Activated CD8-positive, alpha-beta T cell treated with anti-CD3 and anti-CD28 coated beads for 36 hours (primary cell): ENCODE measurements at places on chromosomes 4 and X. TPM values are rescaled to one million over a fixed set of nuclear protein-coding genes. Genes with fewer than 3 reads are reported as not detected.

DNA sequence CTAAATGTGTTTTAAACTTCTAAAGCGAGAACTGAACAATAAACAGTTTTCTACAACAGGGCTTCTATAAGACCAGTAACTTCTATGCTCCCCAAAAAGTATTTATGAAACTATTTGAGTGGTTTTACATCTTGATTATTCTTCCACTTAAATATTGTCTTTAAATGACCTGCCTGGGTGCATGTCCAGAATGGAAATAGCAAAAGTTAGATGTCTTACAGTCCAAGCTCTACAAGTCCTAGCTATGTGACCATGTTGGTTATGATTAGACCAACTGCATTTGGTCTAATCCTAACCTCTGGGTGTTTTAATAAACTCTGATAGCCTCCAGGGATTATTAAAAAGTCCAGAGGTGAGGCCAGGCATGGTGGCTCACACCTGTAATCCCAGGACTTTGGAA lies 79.0 kb upstream of the ATXN3L start:
- no peaks in the 10 kb centered on the region for H3K36me3 ChIP-seq
- no peak overlapping the region for H3K27ac ChIP-seq
- peaks cover 11% of the 10 kb centered on the region for H3K4me1 ChIP-seq

DNA sequence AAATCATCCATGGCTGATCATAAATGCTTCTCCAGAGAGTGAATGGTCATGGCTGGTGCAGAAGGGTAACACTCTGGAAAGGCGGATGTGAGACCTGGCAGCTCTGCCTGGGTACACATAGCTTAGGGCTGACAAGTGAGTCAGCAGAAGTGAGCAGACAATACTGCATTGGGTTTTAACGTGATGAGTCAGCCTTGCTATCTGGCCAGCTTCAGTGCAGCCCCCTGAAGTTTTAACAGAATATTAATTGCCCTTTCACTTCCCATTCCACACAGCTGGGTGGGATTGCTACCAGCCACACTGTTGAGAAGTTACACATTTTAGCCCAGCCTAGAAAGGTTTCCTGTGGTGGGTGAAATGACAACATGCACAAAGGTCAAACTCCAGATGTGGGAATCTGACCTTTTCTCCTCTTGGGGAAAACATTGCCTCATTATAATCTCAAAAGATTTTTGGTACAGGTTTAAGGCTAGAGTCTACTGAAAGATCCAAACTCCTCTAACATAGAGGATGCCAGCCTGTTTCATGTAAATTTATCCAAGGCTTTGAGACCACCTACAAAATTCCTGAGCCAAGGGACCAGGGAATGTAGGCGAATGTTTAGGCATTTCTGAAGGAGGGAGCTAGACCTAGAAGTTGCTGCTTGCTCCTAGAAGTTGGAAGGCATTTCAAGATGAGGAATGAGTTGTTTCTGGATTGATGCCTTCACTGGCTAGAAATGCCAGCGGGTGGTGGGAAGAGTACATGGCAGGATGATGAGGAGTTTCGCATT lies 230.3 kb upstream of the PGRMC2 start:
- H3K27ac ChIP-seq, result peak overlapping the region; percentile 27
- no peaks in the 10 kb centered on the region for H3K36me3 ChIP-seq
- no peak overlapping the region for H3K4me3 ChIP-seq
- peaks cover 4% of the 10 kb centered on the region for H3K27me3 ChIP-seq

DNA sequence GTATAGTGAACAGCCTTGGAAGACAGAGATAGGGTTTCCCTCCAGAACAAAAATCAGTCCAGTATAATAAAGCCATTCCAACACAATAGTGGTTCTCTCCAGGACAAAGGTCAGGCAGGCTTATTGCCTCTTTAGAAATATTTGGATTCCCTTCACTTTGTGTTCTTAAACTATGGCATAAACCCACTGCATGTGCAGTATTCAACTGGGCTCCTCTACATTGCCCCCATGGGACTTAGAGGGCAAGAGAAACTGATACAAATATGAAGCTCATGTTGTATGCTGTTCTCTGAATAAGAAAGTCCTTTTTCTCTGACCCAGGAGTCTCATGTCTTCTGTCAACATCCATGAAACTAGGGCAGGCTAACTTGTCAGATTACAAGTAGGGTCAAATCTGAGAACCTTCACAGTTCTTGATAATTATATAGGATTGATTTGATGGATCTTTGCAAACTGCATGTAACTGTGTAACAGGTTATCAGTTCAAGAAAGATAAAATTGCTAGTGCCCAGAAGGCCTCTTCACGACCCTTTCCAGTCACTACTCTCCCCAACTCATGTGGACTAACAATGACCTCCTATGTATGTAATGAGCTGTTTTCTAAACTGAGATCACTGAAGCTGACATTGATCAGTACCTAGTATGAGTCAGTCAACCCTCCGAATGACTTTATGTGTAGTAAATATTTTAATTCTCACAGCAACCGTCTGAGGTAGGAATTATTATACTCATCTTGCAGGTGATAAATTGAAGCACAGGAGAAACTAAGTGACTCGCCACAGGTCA lies 31.9 kb upstream of the FAM9C start:
- no peak overlapping the region for H3K4me3 ChIP-seq
- DNase-seq, result peak; percentile 29
- peaks cover 2% of the 10 kb centered on the region for H3K36me3 ChIP-seq
- H3K4me1 ChIP-seq, result peaks cover 61% of the 10 kb centered on the region
- H3K27me3 ChIP-seq, result no peaks in the 10 kb centered on the region

DNA sequence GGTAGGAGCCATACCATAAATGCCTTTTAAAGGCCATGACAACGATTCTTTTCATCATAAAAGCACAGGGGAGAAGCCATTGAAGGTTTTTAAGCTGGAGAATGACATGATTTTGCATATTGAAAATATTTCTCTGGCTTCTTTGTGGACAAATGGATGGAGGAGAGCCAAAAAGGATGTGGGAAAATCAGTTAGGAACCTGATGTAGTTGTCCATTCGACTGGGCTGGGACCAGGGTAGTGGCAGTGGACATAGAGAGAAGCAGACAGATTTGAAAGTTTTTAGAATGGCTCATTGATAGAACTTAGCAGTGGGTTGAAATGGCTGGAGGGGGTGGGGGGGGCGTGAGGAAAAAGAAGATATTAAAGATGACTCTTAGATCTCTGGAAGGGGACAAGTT lies 19.7 kb upstream of the MSN start:
- H3K27ac ChIP-seq, result no peak overlapping the region
- no peak for DNase-seq
- H3K4me1 ChIP-seq, result peaks cover 25% of the 10 kb centered on the region
- H3K36me3 ChIP-seq, result no peaks in the 10 kb centered on the region
- no peak overlapping the region for H3K4me3 ChIP-seq

GRCh38 chr4:27119239-27119638 lies 258.6 kb downstream of the STIM2 start:
- no peaks in the 10 kb centered on the region for H3K36me3 ChIP-seq
- no peaks in the 10 kb centered on the region for H3K4me1 ChIP-seq
- peaks cover 1% of the 10 kb centered on the region for H3K27me3 ChIP-seq
- no peak for DNase-seq
- no peak overlapping the region for H3K27ac ChIP-seq
- no peak overlapping the region for H3K4me3 ChIP-seq

AREG gene
- 0.99 TPM for total RNA-seq

- DNase-seq, result no peak
- no peak overlapping the region for H3K27ac ChIP-seq
- H3K4me3 ChIP-seq, result no peak overlapping the region
- no peaks in the 10 kb centered on the region for H3K36me3 ChIP-seq
These were observed 383.5 kb downstream of the STPG2 start for GRCh38 chr4:97759785-97760184.

DNA sequence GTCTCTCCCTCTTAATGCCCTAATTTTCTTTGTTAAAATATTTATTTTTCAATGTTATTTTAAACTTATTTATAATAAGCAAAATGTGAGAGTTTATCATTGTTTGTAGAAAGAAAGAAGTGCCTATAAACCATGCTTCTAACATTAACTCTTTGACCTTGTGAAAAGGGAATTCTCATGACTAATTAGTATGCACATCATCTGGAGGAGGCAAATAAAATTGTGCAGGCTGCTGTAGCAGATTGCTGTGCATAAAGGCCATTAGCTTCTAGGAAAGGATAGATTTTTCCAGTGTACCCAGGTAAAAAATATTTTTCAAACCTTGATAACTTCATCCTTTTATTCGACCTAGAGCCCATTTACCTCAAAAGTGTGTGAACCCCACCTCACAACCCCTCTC lies 84.6 kb upstream of the GUCY1A1 start:
- DNase-seq, result no peak
- no peak overlapping the region for H3K27ac ChIP-seq
- H3K27me3 ChIP-seq, result no peaks in the 10 kb centered on the region
- no peak overlapping the region for H3K4me3 ChIP-seq
- no peaks in the 10 kb centered on the region for H3K36me3 ChIP-seq

DNA sequence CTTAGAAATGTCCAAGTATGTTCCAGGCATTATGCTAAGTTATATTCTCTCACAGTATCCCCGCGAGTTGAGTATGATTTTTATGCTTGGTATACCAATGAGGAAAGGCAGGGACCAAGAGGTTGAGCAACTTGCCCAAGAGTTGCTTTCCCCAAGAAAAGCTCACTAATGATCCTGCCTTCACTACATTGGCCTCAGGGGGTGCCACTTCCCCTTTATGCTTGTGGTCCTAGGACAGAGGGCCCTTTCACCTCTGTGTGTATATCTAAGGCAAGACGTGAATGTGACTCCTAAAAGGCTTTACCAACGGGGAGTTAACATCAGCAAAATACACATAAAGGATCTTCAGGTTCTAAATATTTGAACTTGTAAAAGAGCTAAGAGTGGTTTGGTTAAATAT lies 164.4 kb upstream of the CPEB2 start:
- H3K36me3 ChIP-seq, result no peaks in the 10 kb centered on the region
- H3K4me1 ChIP-seq, result no peaks in the 10 kb centered on the region
- DNase-seq, result no peak
- no peak overlapping the region for H3K4me3 ChIP-seq

DNA sequence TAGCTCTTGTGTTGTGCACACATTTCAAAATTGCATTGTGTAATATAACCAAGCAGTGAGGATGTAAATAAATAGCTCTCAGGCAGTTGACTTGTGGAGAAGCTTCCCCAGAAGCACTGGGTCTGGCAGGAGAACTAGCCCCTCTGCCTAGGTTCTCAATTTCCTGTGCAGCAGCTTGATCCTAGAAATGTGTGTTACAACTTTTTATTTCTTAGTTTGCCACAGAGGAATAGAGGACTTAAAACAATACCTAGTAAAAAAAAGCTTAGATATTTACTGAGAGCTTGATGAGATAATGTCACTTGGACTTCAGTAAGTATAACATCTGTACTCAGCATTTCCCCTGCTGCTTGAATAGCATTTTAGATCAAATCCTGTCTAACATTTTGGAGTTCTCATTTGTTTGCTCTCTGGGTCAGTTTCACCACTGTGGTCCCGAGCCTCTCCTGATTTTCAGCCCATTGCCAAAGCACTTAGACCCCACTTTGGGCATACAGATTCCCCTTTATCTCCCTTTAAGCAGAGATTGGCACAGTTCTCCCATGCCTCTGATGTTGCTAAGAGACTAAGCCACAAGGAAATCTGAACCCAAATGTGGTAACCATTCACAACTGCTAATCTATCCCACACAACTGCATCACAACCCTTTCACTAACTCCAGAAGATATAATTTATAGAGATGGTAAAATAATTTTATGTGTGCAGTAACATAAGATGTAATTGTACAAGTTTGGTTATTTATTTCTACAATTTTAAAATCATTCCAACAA lies 98.2 kb upstream of the NRK start:
- H3K4me1 ChIP-seq, result no peaks in the 10 kb centered on the region
- H3K36me3 ChIP-seq, result no peaks in the 10 kb centered on the region
- no peak overlapping the region for H3K4me3 ChIP-seq
- no peaks in the 10 kb centered on the region for H3K27me3 ChIP-seq

STBD1 gene
- total RNA-seq, result 0.18 TPM

DNA sequence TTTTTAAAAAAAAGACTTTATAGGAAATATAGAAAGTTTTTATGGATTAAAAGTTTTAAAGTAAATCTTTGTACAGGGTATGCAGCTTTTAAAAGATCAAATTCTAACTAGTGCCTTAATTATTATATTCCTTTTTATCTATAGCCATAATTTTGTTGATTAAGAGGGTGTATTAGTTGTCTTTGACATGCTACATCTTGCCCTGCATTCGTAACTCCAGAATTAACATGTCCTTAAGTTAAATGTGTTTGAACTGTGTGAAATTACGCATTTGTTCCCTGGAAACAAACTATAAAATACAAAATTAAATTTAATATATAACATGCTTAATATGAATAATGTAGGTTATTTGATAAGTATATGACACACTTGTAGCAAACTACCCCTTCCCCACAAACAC lies 66.3 kb downstream of the PTPN13 start:
- no peaks in the 10 kb centered on the region for H3K36me3 ChIP-seq
- DNase-seq, result no peak
- H3K4me3 ChIP-seq, result no peak overlapping the region
- H3K27ac ChIP-seq, result no peak overlapping the region
- no peaks in the 10 kb centered on the region for H3K4me1 ChIP-seq
- H3K27me3 ChIP-seq, result no peaks in the 10 kb centered on the region

GRCh38 chr4:119632216-119632615 lies 3.6 kb upstream of the PDE5A start:
- peaks cover 19% of the 10 kb centered on the region for H3K27me3 ChIP-seq
- H3K36me3 ChIP-seq, result no peaks in the 10 kb centered on the region
- no peak for DNase-seq
- no peak overlapping the region for H3K27ac ChIP-seq
- H3K4me1 ChIP-seq, result peaks cover 14% of the 10 kb centered on the region

TMEM156 gene
- total RNA-seq, result 11.7 TPM

DNA sequence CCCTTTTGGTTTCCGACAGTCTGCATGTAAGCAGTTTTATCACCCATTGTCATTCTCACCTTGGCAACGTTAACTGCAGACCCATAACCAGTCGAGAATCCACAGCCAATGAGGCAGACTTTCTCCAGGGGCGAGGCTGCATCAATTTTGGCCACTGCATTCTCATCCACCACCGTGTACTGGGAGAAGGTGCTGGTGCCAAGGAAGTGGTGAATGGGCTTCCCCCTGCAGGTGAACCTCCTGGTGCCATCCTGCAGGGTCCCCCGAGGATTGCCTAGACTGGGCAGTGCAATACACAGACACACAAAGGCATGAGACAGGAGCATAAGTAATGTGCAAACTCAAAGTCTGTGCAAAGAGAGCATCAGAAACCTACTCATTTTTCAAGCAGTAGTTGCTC lies 5.4 kb downstream of the ADH1B start:
- peaks cover 4% of the 10 kb centered on the region for H3K27me3 ChIP-seq
- H3K4me3 ChIP-seq, result no peak overlapping the region
- DNase-seq, result no peak
- no peak overlapping the region for H3K27ac ChIP-seq

GRCh38 chr4:15420642-15421041 lies 7.2 kb upstream of the C1QTNF7 start:
- no peak overlapping the region for H3K27ac ChIP-seq
- H3K27me3 ChIP-seq, result no peaks in the 10 kb centered on the region

NPNT gene
- total RNA-seq, result not detected

DNA sequence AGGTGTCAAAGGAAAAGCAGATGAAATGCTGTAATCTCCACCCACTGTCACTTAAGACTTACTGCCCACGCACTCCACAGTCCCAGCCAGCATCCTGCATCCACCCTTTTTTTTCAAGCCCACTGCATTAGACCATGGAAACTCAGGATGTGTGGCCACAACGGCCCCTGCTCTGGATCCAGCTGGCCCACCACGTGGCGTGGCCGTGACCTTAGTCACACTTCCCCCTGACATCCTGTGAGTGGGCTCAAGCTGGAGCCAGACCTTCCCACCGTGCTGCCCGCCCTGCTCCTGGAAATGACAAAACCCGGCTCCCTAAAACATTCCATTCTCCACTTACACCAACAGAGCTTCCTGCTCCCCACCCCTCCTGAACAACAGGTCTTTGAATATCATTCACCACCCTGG lies 588.3 kb upstream of the DIPK2B start:
- H3K27me3 ChIP-seq, result no peaks in the 10 kb centered on the region
- peak overlapping the region; percentile 50 for H3K27ac ChIP-seq
- peaks cover 55% of the 10 kb centered on the region for H3K36me3 ChIP-seq
- H3K4me3 ChIP-seq, result peak overlapping the region; percentile 20
- H3K4me1 ChIP-seq, result peaks cover 55% of the 10 kb centered on the region
- no peak for DNase-seq
